Activated T-cell treated with anti-CD3 and anti-CD28 coated beads for 48 hours (primary cell): ENCODE measurements at places on chromosomes 12 and 14.

GRCh38 chr12:89469361-89469760, 55.2 kb downstream of the GALNT4 start:
- DNase-seq = no peak

- no peak for DNase-seq
Observed at GRCh38 chr14:28666961-28667360, 99.6 kb upstream of the FOXG1 start.

DNA sequence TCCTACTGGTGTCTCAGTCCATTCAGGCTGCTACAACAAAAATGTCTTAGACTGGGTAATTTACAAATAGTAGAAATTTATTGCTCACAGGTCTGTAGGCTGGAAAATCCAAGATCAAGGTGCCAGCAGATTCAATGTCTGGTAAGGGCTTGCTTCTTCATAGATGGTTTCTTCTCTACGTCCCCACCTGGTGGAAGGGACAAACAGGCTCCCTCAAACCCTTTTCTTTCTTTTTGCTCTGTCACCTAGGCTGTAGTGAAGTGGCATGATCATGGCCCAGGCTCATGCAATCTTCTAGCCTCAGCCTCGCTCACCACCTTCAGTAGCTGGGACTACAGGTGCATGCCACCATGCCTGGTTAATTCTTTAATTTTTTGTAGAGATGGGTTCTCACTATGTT, 106.8 kb upstream of the RPH3A start:
- DNase-seq = no peak

GRCh38 chr12:3045989-3046388, 31.2 kb upstream of the TSPAN9 start:
- DNase-seq = no peak

DNA sequence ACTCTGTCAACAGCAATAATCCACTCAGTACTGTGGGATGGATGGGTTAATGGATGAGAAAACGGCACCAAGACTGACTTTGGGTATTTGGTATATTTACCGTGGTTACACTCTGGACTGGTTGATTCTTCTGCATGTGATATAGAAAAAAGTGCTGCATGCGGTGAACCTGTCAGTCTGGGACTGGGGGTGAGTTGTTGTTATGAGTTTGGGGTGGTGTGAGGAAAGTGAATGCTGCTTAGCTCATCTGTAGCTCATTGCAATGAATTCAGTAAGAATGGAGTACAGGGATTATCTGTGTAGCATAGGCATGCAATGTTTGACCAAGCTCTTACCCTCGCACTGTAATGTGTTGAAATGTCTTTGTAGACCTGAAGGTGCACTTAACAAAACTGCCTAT, 6.0 kb downstream of the KCNA1 start:
- no peak for DNase-seq

DNA sequence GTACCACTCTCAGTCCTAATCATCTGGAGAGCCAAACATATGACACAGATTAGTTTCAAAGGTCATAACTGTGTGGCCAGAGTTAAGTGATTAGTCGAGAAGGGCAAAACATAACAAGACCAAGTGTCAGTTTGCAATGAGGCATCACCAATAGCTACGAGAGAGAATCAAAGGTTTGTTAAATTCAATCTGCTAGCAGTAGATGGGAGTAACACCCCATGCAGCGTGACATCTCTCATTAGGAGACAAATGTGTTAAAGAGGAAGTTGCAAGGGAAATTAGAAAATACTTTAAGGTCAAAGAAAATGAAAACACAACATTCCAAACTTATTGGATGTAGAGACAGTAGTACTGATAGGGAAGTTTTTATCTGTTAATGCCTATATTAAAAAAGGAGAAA, 135.7 kb upstream of the SYT10 start:
- no peak for DNase-seq

DNA sequence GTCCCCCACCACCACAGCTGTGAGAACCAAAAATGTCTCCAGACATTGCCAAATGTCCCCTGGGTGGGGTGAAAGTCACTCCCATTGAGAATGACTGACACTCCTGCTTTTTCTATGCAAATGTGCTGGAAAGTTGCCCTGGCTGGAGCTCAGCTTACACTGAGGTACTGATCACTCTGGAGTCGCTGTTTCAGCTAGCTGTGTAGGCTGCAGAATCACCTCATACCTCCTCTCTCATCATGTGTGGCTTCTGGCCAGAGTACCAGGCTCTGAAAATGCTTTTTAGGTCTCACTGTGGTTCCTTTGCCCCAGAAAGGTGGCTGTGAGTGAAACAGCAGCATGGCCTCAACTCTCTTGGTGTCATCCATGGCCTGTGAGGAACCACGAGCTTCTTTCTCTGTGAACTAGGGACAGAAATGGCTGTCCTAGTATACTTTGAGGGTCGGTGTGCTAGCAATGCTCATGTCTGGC, 414.4 kb downstream of the DPF3 start:
- DNase-seq = no peak

DNA sequence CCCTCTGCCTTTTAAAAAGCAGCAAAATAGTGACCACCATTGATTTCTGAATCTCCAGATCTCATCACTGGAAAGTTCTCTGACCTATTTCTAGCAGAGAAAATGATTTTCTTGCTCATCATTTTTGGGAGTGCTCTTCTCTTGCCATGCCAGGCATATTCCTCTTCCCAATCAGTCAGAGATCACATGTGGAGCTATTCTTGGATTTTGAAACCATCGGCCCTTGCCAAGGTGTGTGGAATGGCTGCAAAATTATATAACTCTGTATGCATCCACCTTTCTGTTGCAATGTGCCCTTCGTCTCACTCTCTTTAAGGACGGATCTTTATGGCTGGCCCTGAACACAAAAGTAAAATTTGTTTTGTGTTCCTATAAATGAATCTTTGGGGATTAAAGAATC, 25.5 kb upstream of the LDHB start:
- DNase-seq = no peak

DNA sequence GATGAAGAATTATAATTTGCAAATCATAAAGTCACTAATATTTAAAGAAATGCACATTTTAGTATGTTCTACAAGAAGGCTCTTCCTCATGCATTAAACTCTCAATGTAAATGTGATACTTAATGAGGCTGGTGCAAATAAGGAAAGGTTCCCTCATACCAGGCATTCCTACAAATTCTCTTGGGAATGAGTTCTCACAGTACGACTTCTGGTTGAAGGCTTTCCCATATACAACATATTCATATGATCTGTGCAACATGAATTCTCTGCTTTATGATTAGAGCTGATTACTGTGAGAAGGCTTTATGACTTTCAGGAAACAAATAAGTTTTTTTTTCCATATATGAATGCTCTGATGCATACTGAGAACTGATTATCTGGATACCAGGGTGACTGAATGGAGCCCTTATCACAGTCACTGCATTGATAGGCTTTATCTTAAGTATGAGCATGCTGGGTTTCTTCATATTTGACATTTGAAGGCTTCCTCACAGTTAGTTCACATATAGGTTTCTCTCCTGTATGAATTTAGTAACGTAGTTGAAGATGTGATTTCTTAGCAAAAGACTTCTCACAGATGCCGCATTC, 293.9 kb downstream of the RAD51B start:
- DNase-seq = no peak

GRCh38 chr12:53313996-53314395, 7.4 kb downstream of the AAAS start:
- DNase-seq = no peak

- DNase-seq = no peak
Observed at GRCh38 chr14:22883173-22883976, at the start of gene REM2. TSS of gene REM2 (plus strand) at chr14:22883222. CDS start at chr14:22883288, 66 bp downstream.

DNA sequence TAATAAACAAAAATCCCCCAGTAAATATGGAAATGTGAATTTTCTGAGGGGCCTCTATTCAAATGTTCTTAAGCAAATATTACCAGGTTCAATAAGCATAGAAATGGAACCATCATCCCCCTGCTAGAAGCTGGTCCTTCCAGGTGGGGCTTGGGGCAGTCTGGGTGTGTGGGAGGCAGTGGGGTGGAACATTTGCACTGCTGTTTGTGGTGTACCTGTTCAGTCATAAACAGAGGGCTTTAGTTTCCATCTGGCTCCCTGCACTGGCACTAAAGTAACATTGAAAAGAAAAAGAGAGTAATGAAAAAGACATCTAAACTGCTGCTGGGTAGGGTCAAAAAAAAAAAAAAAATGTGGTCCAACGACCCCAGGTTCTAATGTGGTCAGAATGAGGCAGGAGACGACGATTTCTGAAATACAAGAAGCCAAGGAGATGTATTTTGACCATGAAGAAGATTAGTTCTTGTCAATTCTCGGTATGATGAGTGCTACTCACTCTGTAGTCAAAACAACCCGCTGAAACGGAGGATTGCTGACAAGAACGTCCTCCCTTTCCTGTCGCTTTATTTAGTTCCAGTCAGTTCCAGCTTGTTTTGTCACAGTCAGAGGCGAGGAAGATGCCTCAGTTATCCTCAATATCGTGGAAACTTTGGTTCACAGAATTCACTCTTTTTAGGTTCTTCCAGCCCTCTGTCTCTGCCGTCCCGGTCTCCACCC, 44.2 kb upstream of the MANSC4 start:
- no peak for DNase-seq

- no peak for DNase-seq
Observed at GRCh38 chr14:60621386-60621785, 27.9 kb downstream of the SIX1 start.

GRCh38 chr12:15131431-15131830, 89.8 kb downstream of the RERG start:
- DNase-seq = no peak

- peak; percentile 56 for DNase-seq
Observed at GRCh38 chr12:118120579-118121363, 15.2 kb upstream of the PEBP1 start.

DNA sequence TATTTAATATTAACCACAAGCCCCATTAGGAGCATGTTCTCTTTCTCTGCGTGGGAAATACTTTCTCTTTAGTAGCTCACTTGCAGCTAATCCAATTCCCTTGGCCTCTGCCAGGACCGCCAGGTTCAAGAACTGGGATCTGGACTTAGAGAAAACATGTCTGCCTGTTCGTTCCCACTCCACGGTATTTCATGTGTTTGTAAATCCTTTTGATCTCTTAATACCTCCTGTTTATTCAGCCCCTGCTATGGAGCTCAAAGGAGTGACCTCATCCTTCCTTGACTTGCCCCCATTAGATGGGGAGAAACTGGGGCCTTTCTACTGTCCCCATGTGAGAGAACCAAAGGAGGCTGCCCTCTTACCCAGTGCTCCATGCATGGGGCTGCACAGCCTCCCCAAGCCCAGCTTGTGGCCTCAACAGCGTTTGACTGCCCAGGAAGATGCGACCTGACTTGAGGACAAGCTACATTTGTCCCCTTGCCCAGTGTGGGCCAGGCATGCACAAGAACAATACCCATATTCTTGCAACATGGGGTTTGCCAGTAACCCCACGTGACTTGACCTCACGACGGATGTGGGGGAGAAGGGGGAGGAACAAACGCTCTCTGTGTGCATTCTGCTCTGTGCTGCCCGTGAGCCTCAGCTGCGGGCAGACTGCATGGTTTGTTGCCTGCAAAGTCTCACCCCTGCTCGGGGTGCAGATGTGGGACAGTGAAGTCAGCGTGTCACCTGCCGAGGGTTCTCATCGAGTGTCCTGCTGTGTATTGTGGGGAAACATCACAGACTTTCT, 30.3 kb downstream of the CD9 start:
- DNase-seq = peak; percentile 49

GRCh38 chr12:54304187-54304810, 3.5 kb upstream of the NFE2 start:
- no peak for DNase-seq

GRCh38 chr12:27996761-27997160, 24.2 kb upstream of the PTHLH start:
- no peak for DNase-seq

GRCh38 chr12:105225505-105226015, 10.4 kb downstream of the APPL2 start:
- DNase-seq = no peak

DNA sequence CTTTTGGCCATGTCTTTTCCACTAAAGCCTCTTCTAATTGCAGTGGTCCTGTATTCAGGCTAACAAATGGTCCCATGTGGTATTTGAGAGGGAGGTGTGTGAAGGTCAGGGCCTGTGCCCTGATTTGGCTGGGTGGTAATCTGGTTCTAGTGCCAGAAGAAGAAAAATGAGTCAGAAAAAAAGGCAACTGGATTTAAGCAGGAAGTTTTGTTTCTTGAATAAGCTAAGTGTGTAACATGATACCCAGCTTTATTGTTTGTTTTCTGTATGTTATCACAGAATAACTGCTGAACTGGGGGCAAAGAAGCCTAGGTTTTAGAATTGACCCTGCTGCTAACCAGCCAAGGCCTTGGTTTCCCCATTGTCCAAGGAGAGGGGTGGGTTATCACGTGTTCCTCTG, 134.0 kb downstream of the ANO6 start:
- DNase-seq = no peak

DNA sequence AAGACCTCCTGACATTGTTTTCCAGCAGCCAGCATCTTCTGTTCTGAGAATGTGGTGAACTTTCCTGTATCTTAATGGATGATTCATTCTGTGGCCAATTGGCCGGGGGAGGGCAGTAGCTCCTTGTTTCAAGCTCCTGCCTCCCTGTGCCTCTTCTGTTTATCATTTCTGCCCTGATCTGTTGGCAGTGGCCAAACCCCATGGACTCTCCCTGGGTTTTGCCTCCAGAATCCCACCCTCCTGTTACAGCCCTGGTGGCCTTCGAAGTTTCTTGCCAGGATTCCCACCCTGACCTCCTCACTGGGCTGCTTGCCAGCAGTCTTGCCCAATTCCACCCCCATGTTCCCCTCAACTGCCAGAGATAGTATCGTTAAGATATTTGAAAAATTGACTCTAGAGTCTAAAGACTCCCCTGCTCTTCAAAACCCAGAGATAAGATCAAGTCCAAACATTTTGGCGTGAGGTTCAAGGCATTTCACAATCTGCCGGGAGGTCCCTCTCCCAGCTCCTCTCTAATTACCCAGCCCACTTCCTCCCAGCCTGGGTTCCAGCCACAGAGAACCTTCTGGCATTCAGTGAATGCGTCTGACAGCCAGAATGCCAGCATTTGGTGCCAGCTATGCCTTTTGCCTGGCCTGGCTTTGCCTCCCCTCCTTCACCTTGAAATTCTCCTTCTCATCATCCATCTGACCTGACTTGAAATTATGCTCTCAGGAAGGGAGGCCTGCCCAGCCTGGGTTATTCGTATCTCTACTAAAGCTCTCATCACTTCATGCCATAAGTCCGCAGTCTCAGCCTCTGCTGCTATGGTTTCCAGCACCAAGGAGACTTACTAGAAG, 37.7 kb upstream of the TXNRD1 start:
- no peak for DNase-seq

DNA sequence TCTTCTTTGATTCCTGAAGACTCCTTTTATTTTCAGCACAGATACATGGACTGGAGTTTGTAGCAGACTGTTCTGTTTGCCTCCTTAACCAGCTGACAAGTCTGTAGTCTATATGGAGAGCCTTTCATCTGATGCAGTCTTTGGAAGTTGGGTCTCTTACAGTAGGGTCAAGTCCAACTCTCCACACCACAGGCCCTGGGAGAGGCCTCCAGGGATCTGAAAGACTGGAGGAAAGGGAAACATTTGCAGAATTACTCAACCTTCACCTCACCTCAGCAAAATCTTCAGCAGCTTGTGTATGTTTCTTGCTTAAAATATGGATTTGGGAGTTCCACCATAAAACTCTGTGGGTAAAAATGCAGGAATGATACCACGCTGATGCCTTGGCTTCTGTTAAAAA, 188.4 kb downstream of the MSRB3 start:
- no peak for DNase-seq
